ENCODE measurements at places on chromosomes 11 and 22.

DNA sequence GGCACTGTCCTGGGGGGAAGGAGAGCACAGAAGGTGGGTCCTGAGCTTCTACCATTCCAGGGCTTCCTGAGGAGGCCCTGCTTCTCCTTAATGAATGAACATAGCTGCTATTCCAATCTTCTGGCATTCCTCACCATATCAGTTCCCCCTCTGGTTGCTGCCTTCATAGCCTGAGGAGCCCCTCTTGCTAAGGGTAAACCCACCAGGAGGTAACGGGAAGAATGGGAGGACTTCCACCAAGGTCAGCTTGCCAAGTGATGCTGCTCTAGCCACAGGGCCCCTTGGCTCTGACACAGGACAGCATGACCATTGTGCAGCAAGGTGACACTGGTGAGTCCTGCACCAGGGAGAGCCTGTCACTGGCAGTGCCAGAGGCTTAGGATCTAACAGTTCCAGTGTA, 1022.5 kb downstream of the TBC1D22A start:
- peak; percentile 11 for DNase-seq

DNA sequence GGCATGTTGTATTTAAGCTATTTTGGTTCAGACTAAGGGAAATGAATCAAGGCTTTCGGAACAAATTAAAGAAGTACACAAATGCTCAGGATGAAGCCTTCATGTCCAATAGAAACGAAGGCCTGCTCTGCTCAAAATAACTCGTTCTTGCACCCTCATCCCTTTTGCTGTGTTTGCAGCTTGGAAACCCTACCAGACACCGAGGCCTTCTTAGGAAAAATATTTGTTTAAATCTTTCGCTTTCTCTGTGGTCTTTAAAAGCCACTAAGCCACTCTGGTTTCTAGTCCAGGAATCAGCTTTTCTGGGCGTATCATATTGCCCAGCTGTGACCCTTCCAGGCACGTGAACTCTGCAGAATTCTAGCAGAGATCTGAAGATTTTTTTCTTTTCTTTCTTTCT, 60.9 kb upstream of the HSPA8 start:
- DNase-seq = no peak

DNA sequence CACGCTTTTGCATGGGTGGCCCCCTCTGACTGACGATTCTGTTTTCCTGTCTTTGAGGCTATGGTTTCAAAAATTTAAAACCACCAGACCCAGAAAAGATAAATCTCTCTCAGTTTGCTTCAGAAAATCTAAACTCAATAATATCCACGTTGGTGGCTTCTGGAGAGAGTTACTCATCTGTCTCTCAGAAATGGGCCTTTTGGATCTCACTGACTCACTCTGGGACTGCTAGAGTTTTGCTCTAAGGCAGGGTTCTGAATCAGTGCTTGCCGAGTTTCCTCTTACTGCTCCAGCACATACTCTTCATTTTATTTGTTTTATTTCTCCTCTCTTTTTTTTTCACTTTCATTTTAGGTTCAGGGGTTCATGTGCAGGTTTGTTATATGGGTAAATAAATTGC, 305.7 kb downstream of the BLID start:
- DNase-seq = no peak

DNA sequence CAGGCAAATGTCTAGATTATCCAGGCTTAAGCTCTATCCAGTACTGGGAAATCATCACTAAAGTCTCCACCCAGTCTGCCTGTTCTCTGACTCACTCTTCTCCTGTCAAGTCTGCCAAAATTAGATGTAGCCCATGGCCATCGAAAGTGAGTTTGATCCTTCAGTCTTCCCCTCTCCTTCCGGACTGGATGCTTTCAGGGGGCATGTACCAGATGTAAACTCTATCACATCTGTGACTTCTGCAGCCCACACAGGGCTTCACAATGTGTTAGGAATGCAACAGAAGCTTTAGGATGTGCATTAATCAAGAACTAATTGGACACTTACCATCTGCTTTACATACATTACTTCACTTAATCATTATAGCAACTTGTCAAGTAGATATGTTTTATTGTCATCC, 12.3 kb downstream of the ME3 start:
- DNase-seq = no peak

DNA sequence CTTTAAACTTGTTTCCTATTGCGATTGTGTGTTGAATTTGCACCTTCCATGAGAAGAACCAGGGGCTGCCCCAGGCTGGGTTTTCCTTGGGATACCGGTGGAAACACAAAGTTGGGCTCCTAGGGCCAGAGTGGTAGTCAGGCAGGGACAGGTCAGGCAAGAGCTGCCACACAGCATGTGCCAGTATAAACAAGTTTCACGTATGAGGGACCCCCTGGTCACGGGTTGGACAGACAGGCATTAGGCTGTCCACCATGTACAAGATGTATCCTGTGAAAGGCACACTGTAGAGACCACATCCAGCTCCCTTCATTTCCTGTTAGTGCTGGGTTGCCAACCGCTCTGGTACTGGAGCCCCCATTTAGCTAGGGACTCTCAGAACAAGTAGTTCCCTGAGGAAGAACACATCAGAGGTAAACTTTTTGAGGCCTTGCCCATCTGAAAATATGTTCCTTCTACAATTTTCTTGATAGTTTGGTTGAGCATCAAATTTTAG, 8.8 kb downstream of the UPB1 start:
- no peak for DNase-seq

DNA sequence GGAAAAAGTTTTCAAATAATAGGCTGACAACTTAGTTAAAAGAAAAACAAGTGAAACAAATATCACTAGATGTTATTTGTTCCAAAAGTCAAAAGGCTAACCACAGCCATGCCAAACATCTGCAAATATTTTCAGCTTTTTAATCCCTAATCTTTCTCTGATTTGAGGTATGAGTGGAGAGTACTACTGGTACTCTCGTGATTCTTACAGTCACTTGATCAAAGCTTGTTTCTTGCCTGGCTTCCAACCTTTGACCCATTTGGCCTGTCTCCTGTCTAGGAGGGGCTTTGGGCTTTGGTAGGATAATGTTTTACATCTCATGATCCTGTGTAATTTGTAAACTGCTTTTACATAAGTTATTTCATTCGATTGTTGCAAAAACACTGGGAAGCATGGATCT, 301.8 kb upstream of the SORL1-AS1 start:
- DNase-seq = no peak

- no peak for DNase-seq
Observed at GRCh38 chr11:31879681-31880080, 68.6 kb upstream of the PAX6 start.

GRCh38 chr11:69454018-69454417, 27.4 kb upstream of the LINC01488 start:
- no peak for DNase-seq

DNA sequence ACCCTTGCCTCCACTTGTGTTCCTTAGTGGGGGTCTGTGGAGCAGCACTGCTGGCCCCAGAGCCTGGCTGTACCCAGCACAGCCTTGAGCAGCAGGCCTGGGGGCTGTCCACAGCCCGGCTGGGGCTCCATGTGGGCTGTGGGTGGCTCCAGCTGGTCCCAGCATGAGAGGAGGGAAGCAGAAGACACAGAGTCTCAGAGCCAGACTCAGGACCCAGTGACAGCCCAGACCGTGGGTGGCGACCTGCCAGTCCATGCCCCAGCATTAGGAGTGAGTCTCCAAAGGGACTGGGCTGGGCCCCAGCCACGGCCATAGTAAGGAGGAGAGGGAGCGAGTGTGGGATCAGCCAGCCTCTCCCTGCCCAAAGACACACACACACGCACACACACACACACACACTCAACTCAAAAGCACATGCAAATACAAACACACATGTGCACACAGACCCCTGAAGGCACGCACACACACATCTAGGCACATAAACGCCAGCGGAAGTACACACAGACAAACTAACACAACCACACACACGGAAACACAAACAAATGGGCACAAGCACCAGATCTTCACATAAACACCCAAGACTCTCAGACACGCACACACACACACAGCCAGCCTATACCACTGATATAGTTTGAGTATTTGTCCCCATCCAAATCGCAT, 16.7 kb upstream of the LRRC10B start:
- DNase-seq = no peak

- peak; percentile 53 for DNase-seq
Observed at GRCh38 chr11:10310301-10310841, 5.5 kb downstream of the ADM start.

DNA sequence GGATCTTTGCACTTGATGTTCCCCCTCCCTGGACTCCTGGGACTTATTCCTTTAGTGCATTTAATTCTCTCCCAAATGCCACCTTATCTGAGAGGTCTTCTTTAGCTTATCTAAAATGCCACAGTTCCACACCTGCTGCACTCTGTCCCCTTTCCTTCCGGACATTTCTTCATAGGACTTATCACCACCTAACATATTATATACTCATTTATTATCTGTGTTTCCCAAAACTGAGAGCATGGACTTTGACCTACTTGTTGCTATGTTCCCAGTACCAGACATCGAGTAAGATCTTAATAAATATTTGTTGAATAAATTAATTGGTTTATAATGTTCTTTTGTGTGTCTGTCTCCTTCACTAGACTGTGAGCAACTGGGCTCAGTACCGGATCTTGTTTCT, 585.3 kb downstream of the INSC start:
- no peak for DNase-seq

- DNase-seq = no peak
Observed at GRCh38 chr11:23311986-23312940, 452.0 kb upstream of the CCDC179 start.

Data from endodermal cell (in vitro differentiated cells).